ENCODE measurements at places on chromosomes 1 and 21. TPM values are rescaled to one million over a fixed set of nuclear protein-coding genes. Genes with fewer than 3 reads are reported as not detected.

Gene PSEN2
- total RNA-seq: 31.2 TPM

Gene DNAJC11
- 44.0 TPM for total RNA-seq

Gene MORC3
- total RNA-seq: 62.7 TPM

Gene SMYD3
- 35.8 TPM for total RNA-seq

Gene BTF3L4
- total RNA-seq: 31.7 TPM

Gene RCAN3
- 13.6 TPM for total RNA-seq

Gene MSH4
- total RNA-seq: not detected

Gene SIK1
- 27.2 TPM for total RNA-seq

Gene TRMT1L
- total RNA-seq: 16.0 TPM

Gene PTAFR
- total RNA-seq: 42.3 TPM

DNA sequence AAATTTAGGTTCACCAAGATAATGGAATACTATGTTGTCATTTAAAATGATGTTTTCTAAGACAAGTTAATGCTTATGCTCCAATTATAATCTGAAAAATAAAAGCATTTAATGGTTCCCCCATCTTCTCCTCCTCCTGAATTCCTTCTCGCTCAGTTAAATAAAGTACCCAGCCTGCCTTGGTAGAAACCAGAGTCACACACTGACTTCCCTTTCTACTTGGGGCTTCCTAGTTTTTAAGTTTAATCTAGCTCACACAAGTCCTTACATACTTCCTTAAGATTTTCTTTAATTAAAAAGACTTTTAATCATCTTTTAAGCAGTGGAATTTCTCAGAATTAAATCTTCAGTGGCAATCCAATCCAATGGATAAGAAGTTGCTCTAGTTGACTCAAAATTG, 32.9 kb downstream of the CD58 start:
- H3K27me3 ChIP-seq: no peaks in the 10 kb centered on the region
- peaks cover 6% of the 10 kb centered on the region for H3K4me1 ChIP-seq
- H3K27ac ChIP-seq: no peak overlapping the region
- peaks cover 38% of the 10 kb centered on the region for H3K36me3 ChIP-seq
- DNase-seq: no peak

DNA sequence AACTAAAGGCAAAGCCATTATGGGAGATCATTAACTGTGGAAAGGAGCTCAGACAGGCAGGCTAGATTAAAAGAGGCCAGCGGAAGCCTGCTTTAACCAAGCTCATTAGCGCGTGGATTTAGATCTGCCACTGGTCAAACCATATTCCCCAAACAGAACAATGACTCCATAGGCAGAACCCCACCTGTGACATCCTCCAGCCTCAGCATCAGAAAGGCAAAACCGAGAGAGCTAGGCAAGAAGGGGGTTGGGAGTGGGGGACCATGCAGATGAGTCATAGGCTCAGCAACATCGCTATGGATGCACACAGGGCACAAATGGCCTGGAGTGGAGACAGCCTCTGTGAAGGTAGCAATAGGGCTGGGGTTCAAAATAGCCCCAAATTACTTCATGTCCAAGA, 20.6 kb downstream of the MKNK1 start:
- peaks cover 15% of the 10 kb centered on the region for H3K36me3 ChIP-seq
- H3K4me1 ChIP-seq: peaks cover 15% of the 10 kb centered on the region
- peak overlapping the region; percentile 80 for H3K27ac ChIP-seq
- H3K4me3 ChIP-seq: no peak overlapping the region
- no peaks in the 10 kb centered on the region for H3K27me3 ChIP-seq
- DNase-seq: no peak

DNA sequence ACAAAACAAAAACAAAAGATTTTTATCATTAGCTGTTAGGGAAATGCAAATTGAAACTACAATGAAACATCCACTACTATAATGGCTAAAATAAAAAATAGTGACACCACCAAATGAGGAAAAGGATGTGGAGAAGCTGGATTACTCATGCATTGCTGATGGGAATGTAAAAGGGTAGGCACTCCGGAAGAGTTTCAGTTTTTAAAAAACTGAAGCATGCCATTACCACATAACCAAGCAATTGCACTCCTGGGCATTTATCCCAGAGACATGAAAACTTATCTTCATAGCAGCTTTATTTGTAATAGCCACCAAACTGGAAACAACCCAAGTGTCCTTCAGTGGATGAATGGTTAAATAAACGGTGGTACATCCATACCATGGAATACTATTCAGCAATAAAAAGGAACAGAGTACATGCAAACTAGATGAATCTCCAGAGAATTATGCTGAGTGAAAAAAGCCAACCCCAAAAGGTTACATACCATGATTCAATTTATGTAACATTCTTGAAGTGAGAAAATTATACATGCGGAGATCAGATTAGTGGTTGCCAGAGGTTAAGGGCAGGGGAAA, 14.5 kb upstream of the CFAP298 start:
- H3K36me3 ChIP-seq: no peaks in the 10 kb centered on the region
- H3K4me3 ChIP-seq: no peak overlapping the region
- no peaks in the 10 kb centered on the region for H3K27me3 ChIP-seq
- no peak for DNase-seq

DNA sequence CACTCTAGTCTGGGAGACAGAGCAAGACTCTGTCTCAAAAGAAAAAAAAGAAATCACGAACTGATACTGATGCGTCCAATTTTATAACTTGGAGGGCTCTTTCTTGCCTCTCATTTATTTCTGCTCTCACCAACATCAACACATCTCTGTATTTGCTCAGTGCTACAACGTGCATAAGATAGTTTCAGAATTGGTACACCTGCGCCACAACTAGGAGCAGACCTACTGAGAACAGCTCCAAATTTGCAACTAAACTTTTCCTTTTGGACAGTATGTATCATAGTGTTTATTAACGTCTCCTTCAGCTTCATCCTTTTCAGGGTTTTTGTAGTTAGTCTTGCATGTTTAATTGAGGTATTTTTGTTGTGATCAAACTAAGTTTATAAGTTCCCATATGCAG, 27.7 kb downstream of the TRAPPC10 start:
- H3K36me3 ChIP-seq: peaks cover 40% of the 10 kb centered on the region
- no peaks in the 10 kb centered on the region for H3K4me1 ChIP-seq
- no peak for DNase-seq
- H3K27me3 ChIP-seq: no peaks in the 10 kb centered on the region

GRCh38 chr1:87513255-87513654, 184.6 kb downstream of the LMO4 start:
- no peak for DNase-seq
- H3K27ac ChIP-seq: no peak overlapping the region
- H3K4me1 ChIP-seq: no peaks in the 10 kb centered on the region

GRCh38 chr1:243301059-243301458, 45.2 kb downstream of the SDCCAG8 start:
- peaks cover 3% of the 10 kb centered on the region for H3K4me1 ChIP-seq
- no peak overlapping the region for H3K27ac ChIP-seq
- no peak overlapping the region for H3K4me3 ChIP-seq
- no peaks in the 10 kb centered on the region for H3K27me3 ChIP-seq

- no peaks in the 10 kb centered on the region for H3K36me3 ChIP-seq
- H3K4me1 ChIP-seq: no peaks in the 10 kb centered on the region
- H3K4me3 ChIP-seq: no peak overlapping the region
Measured at GRCh38 chr1:44113095-44113609, 5.5 kb upstream of the KLF17 start.

- no peak overlapping the region for H3K27ac ChIP-seq
- H3K4me1 ChIP-seq: no peaks in the 10 kb centered on the region
- no peaks in the 10 kb centered on the region for H3K36me3 ChIP-seq
- no peak overlapping the region for H3K4me3 ChIP-seq
Measured at GRCh38 chr1:230728710-230729392, 14.9 kb upstream of the AGT start.

DNA sequence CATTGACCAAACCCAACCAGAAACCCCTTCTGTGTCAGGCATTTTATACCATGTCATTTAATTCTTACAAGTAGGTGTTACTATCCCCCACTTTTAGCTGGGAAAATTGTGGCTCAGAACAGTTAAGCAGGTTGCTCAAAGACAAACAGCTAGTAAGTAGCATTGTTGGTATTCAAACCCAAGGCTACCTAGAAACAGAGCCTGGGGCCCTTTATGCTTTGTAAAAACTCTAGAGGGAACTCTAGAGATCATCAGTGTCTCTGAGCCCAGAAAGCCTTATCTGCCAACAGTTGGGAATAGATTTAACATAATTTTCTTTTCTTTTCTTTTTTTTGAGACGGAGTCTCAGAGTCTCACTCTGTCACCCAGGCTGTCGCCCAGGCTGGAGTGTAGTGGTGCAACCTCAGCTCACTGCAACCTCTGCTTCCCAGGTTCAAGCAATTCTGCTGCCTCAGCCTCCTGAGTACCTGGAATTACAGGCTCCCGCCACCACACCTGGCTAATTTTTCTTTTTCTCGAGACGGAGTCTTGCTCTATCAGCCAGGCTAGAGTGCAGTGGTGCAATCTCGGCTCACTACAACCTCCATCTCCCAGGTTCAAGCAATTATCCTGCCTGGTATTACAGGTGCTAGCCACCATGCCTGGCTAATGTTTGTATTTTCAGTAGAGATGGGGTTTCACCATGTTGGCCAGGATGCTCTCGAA, 48.5 kb upstream of the OSBPL9 start:
- no peaks in the 10 kb centered on the region for H3K36me3 ChIP-seq
- H3K27me3 ChIP-seq: no peaks in the 10 kb centered on the region
- H3K27ac ChIP-seq: no peak overlapping the region
- H3K4me1 ChIP-seq: peaks cover 27% of the 10 kb centered on the region
- H3K4me3 ChIP-seq: no peak overlapping the region
- DNase-seq: no peak

- H3K27me3 ChIP-seq: no peaks in the 10 kb centered on the region
- no peaks in the 10 kb centered on the region for H3K4me1 ChIP-seq
- no peak overlapping the region for H3K27ac ChIP-seq
- H3K4me3 ChIP-seq: no peak overlapping the region
- DNase-seq: no peak
Measured at GRCh38 chr1:21468599-21468998, 28.7 kb downstream of the NBPF3 start.

- H3K27me3 ChIP-seq: no peaks in the 10 kb centered on the region
- no peak overlapping the region for H3K4me3 ChIP-seq
- no peak overlapping the region for H3K27ac ChIP-seq
- no peak for DNase-seq
- H3K4me1 ChIP-seq: no peaks in the 10 kb centered on the region
Measured at GRCh38 chr1:17470021-17470799, 30.7 kb upstream of the RCC2 start.

DNA sequence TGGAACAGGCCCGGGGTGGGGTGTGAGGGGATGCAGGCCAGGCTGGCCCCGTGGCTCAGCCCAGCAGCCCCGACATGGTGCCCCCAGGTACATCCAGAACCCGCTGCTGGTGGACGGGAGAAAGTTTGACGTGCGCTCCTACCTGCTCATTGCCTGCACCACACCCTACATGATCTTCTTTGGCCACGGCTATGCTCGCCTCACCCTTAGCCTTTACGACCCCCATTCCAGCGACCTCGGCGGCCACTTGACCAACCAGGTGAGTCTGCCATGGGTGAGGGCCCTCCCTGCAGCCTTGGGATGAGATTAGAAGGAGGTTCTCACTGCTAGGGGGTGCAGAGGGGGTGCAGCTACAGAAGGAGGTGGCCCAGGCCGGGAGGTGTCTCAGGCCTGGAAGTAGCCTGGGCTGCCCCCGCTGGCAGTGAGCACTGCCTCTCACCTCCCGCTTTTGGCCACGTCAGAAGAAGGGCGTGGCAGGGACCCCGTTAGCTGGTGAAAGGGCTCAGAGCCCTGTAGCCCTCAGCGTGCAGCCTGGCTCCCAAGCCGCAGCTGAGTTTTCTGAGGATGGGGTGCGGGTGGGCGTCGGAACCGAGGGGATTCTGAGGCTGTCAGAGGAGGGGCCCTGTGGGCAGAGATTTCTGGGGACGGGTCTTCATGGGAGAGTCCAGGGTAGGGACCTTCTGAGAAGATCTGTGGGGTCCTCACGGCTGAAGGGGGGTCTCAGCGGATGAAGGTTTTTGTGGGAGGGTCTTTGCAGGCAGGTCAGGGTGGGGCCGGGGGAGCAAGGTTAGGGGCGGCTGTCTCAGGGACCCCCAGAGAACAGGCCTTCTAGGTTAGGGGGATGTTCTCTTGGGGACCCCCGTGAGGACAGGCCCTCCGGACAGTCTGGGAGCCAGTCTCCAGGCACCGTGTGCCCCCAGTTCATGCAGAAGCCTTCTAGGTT, 10.4 kb downstream of the TTLL10 start:
- no peak overlapping the region for H3K4me3 ChIP-seq
- no peaks in the 10 kb centered on the region for H3K4me1 ChIP-seq
- no peaks in the 10 kb centered on the region for H3K27me3 ChIP-seq
- peak; percentile 47 for DNase-seq
- no peak overlapping the region for H3K27ac ChIP-seq
- H3K36me3 ChIP-seq: no peaks in the 10 kb centered on the region

- H3K27ac ChIP-seq: no peak overlapping the region
- no peak overlapping the region for H3K4me3 ChIP-seq
- no peak for DNase-seq
Measured at GRCh38 chr1:40199126-40199525, 37.9 kb downstream of the RLF start.

DNA sequence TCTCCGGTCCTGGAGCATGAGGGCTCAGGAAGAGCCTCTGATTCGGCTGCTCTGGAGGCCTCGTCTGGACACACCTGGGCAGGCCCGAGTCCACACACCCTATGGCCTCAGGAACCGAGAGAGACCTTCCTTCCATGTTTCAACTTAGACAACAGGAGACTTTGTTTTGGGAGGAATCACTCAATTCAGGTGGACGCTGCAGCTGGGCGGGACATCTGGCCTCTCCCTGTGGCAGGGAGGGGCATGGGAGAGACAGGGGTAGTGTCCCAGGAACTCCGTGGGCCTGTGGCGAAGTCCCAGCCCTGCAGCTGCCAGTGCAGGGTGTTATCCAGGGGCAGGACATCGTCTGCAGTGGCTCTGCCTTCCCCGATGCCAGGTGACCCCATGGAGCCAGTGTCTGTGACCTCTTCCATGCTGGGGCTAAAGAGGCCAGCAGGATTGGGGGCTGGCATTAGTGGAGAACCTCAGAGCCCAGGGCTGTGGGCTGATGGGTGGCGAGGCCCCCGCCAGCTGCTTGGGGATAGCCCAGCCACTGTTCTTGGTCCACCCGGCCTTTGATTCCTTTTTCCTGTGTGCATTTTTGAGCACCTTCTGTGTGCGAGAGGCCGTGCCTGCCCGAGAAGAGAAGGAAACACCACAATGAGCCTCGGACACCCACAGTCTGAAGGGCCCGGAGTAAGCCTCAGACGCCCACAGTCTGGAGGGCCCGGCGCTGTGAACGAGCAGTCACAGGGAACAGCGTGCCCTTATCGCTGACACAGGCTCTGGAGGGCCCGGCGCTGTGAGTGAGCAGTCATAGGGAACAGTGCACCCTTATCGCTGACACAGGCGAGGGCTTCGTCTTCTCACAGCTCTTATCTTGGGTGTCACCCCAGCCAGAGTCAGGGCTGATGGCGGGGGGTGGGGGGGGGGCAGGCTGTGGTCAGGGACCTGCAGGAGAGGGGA, 6.2 kb downstream of the COL18A1 start:
- H3K27me3 ChIP-seq: no peaks in the 10 kb centered on the region
- no peak overlapping the region for H3K4me3 ChIP-seq
- peaks cover 12% of the 10 kb centered on the region for H3K4me1 ChIP-seq
- peak; percentile 57 for DNase-seq

DNA sequence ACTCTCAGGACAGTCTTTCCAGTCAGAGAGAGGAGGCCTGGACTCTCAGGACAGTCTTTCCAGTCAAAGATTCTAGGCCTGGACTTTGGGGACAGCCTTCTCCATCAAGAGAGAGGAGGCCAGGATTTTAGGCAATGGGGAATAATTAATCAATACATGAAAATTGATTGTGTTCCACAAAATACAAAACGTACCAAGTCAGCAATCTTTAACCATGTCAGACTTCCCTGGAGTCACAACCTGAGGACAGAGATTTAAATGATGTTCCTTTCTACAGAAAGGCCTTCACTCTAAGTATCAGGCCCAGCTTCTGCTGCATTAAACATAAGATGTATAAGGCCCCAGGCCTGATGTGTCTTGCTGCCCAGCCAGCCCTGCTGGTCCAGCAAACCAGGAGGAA, 27.0 kb upstream of the GPR157 start:
- no peaks in the 10 kb centered on the region for H3K27me3 ChIP-seq
- DNase-seq: no peak
- no peak overlapping the region for H3K27ac ChIP-seq
- no peak overlapping the region for H3K4me3 ChIP-seq
- H3K36me3 ChIP-seq: no peaks in the 10 kb centered on the region
